ENCODE measurements at places on chromosomes 13 and 19. TPM values are rescaled to one million over a fixed set of nuclear protein-coding genes. Genes with fewer than 3 reads are reported as not detected.

DCT gene
- not detected for total RNA-seq

FBXO27 gene
- total RNA-seq = 443 TPM

DLL3 gene
- 76.9 TPM for total RNA-seq

SPC24 gene
- 50.6 TPM for total RNA-seq

- no peaks in the 10 kb centered on the region for H3K36me3 ChIP-seq
- H3K27ac ChIP-seq = no peak overlapping the region
- no peak for DNase-seq
- H3K4me1 ChIP-seq = peaks cover 5% of the 10 kb centered on the region
- H3K4me3 ChIP-seq = no peak overlapping the region
Observed at GRCh38 chr19:10037367-10037766, 24.1 kb downstream of the RDH8 start.

- H3K27ac ChIP-seq = no peak overlapping the region
- H3K4me1 ChIP-seq = no peaks in the 10 kb centered on the region
- H3K4me3 ChIP-seq = no peak overlapping the region
- 0 out of 2 replicates have a peak, but pooled peaks cover 2% of the 10 kb centered on the region for H3K27me3 ChIP-seq
- no peaks in the 10 kb centered on the region for H3K36me3 ChIP-seq
Observed at GRCh38 chr19:51551673-51552432, 19.2 kb upstream of the ZNF175 start.

DNA sequence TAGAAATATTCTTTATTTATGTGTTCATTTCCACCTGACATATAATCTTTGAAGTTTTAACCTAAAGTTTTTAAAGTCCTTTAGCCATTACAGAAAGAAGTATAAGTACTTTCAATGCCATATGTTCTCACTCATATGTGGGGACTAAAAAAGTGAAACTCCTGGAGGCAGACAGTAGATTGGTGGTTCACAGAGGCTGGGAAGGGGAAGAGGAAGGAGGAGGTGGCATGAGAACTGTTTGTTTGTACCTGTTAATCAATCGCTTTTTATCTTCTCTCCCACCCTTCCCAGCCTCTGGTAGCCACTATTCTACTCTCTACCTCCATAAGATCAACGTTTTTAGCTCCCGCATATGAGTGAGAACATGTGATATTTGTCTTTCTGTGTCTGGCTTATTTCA, 131.1 kb downstream of the MYO16 start:
- DNase-seq = no peak
- H3K36me3 ChIP-seq = no peaks in the 10 kb centered on the region
- no peaks in the 10 kb centered on the region for H3K4me1 ChIP-seq
- H3K27me3 ChIP-seq = no peaks in the 10 kb centered on the region

GRCh38 chr13:45370922-45371406, 30.0 kb upstream of the TPT1 start:
- no peak overlapping the region for H3K27ac ChIP-seq
- H3K4me1 ChIP-seq = peaks cover 2% of the 10 kb centered on the region
- no peak overlapping the region for H3K4me3 ChIP-seq
- H3K36me3 ChIP-seq = no peaks in the 10 kb centered on the region
